Stimulated activated CD4-positive, alpha-beta T cell treated with anti-CD3 and anti-CD28 coated beads, Interleukin-1b, Interleukin-23, amount 100 ng/mL, for 24 hours (primary cell): ENCODE measurements at places on chromosomes 7 and 10.

DNA sequence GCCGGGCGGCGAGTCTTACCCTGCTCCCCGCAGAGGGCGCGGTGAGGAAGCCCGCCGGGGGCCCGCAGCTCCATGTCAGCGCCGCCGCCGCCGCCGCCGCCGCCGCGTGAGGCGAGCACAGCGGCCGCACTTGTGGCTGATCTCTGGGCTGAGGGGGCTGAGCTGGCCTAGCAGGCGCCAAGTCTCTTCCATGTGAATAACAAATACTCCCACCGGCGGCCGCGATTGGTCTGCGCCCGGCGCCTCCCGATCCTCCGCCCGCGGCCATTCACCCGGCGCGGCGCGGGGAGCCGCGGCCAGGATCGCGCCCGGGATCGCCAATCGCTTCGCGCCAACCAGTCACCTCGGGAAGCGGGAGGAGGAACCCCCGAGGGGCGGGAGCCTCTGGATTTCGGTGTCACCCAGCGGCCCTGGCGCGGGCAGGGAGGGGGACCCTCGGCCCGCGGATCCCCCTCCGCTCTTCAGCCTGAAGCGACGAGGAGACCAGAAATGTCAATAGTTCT is at the start of gene GRM8:
TSS of gene GRM8 (minus strand) at position 164 of the 503 bp plus-strand sequence.
- DNase-seq, result no peak

GRCh38 chr10:28256776-28257175 is 46.1 kb downstream of the MPP7 start:
- no peak for DNase-seq

DNA sequence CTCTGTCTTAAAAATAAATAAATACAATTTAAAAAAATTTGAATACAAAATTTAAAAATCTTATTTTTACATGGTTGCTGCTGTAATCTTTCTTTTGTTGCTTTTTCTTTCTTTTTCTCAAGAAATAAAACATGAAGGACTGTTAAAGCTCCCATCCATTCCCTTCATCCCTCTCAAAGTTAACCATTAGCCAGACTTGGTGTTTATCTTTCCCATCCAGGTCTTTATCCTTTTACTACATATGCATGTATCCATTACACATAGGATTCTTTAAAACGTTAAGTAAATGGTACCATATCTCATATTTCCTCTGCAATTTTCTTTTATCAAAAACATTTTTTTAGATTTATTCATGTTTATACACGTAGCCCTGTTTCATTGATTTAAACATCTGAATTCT is 70.1 kb downstream of the CREB3L2 start:
- no peak for DNase-seq

DNA sequence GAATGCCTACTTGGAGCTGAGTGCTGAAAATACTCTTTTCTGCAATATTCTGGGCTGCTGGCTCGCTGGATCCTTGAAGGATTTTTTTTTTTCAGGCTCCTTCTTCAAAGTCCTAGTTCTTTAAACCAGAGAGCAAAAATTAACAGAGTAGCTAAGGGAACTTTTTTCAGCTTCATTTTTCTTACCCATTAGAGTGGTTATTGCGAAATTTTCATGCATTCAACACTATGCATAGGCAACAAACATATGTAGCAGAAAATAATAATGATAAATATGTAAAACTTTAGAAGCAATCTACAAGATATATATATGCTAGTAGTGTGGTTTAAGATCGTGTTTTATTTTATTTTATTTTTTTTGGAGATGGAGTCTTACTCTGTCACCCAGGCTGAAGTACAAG is 264.6 kb downstream of the SFMBT2 start:
- no peak for DNase-seq

DNA sequence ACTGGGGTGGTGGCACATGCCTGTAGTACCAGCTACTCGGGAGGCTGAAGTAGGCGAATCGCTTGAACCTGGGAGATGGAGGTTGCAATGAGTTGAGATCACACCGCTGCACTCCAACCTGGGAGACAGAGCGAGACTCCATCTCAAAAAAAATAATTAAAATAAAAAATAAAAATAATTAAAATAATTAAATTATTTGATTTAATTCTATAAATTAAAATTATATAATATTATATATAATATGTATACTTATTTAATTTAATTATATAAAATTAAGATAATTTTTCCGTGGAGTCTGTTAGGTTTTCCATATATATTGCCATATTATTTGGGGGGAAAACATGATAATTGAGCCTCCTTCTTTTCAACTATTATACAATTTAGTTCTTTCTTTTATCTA is 12.0 kb downstream of the WIPF3 start:
- no peak for DNase-seq

DNA sequence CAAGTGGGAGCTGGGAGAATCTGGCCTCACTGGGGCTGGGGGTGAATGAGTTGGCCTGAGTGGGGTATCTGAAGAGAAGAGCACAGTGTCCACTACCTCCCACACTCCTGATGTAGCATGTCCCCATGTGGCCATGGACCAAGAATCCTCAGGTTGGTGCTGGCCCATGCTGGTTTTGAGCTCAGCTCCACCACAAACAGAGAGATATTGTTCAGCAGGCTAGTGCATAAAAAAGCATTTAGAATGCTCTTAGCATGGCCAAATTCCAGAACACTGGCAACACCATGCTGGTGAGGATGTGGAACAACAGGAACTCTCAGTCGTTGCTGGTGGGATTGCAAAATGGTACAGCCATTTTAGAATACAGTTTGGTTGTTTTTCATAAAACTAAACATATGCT is 61.4 kb downstream of the FRMPD2 start:
- no peak for DNase-seq
